ENCODE measurements at places on chromosomes 4 and X.

GRCh38 chr4:42708625-42709024 lies 51.7 kb upstream of the ATP8A1 start:
- no peak for DNase-seq

DNA sequence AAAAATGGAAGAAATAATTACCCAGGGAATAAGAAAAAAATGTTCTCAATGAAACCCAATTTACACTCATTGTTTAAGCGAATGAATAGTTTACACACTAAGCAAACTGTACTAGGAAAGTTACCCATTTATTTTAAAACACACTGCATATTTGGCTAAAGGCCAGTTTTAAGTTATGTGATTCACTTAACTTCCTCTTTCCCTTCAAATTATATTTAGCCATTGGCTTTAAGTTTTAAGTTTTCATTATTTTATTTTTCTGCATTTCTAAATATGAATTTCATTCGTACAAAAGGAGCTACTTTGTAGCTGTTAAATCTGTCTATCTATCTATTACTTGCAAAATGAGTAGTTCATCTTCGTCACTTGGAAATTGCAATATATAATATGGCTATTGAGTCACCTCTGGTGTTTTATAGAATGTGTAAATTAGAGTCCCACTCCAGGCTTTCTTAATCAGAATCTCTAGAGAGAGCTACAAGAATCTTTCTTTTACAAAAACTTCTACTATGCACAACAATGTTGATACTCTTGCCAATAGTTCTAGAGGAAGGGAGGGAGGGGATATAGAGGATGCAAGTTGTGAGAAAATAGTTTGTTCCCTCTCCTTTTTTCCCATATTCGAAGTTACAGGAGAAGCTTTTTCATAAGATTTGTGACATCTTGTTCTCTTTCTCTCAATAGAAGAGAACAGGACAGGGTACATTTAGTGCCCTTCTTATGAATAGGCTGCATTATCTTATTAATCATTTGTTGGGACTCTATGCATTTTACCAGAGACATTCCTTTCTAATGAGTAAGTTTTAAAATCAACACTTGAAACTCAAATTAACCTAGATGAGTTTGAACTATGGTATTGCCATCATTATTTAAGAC lies 41.8 kb downstream of the SULT1B1 start:
- no peak for DNase-seq

- DNase-seq = no peak
Measured at GRCh38 chrX:13535376-13536165, 33.8 kb upstream of the EGFL6 start.

GRCh38 chrX:130694983-130695382 lies 208.0 kb downstream of the ENOX2 start:
- no peak for DNase-seq

DNA sequence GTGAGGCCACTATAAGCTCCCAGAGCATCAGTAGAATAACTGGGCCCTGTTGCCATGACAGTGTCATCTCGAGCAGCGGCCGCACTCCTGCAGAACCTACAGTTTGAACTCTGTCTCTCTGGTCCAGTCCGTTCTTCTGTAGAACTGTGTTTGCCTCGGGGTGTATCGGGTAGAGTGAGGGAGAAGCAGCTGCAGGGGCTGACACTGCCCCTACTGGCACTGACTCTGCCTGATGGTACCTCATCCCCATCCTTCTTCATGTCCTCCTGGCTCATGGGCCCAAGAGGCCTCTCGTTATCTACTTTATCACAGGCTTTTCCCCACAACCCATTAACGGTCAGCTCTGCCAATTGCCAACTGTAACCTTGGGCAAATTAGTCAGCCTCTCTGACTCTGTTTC lies 96.5 kb downstream of the NPNT start:
- no peak for DNase-seq

DNA sequence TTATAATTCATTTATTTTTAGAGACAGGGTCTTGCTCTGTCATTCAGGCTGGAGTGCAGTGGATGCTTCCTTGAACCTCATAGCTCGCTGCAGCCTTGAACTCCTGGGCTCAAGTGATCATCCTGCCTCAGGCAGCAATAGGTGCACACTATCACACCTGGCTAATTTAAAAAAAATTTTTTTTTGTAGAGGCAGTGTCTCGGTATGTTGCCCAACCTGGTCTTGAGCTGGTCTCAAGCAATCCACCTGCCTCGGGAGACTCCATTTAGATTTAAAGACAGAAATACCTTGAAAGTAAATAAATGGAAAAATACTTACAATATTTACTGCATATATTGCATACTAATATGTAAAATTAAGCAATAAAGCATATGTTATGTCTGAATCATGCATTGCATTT lies 40.3 kb upstream of the MAB21L2 start:
- no peak for DNase-seq

GRCh38 chrX:78316265-78316664 lies 11.1 kb downstream of the CYSLTR1 start:
- no peak for DNase-seq

- no peak for DNase-seq
Measured at GRCh38 chr4:95118497-95118896, 360.7 kb downstream of the BMPR1B start.

DNA sequence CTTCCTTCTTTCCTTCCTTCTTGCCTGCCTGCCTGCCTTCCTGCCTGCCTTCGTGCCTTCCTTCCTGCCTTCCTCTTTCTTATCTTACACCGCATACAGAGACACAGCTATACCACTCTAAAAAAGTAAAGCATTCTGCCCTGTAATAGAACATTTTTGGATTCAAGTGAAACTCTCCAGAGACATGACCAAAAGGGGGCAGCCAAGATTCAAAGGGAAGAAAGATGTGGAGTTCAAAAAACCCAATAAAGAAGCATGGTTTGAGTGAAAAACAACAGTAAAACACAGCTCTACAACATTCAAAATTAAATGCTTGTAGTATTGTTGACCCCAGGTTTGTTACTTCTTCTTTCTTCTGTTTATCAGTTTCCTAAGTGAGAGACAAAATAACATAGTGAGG lies 914.9 kb upstream of the PCDH7 start:
- no peak for DNase-seq

- no peak for DNase-seq
Measured at GRCh38 chr4:110354460-110354859, 121.5 kb upstream of the ENPEP start.

- no peak for DNase-seq
Measured at GRCh38 chr4:142809559-142809958, 36.5 kb downstream of the INPP4B start.

DNA sequence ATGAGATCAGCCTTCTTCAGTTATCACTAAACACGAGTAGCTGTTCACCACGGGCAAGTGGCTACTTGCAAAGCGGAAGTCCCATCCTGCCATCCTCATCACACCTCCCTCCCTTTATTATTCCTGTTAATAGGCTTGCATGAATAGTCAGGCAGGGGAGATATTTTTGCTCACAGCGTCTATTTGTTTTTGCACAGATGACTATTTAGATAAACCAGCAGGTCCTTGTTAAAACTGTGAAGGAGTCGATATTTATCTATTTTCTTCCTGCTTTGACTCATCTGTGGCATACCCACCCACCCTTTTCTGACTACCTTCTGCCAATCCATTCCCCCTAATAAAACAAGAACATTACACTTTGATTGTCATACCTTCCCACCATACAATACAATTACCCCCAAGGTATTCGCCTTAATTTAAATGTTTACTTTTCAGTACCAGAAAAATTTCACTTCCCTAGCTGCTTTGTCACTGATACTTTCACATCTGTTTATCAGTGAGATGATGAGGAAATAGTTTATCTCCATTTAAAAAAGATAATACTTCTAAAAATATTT lies 96.6 kb upstream of the BANK1 start:
- peak; percentile 52 for DNase-seq

DNA sequence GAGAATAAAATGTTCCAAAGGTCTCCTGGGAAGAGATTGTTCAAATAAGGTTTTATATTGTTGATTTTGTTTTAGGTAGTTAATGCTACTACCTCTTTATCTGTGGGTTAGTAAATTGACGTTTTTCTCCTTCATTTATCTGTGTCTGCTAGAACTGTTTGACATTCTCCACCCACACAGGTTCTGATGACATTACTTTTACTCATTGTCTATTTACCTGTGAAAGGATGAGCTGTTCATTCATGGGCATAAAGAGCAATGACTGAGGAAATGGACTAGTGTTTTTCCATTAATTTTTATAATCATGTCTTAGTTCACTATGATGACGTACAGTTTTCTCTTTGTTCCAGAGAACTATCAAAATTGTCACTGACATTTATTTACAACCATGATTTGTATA lies 75.6 kb downstream of the CPE start:
- no peak for DNase-seq

DNA sequence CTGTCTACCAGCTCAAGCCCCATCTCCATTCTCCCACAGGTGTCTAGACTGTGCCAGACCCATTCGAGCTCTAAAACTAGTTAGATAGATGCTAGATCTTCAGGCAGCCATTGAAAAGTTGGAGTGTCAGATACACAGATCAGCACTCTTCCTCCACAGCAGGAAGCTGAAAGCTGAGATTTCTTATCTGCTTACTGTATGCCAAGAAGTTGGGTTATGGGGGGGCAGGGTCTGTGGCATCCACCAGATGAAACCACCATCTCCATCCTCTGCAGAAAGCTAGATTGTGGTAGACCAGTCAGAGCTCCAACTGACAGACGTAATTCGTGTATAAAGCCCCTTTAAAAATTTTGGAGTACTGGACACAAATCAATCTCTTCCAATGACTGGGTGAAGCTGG lies 54.8 kb downstream of the ADAM29 start:
- DNase-seq = no peak

- DNase-seq = no peak
Measured at GRCh38 chr4:141275834-141276233, 55.1 kb downstream of the ZNF330 start.

GRCh38 chr4:27020203-27020602 lies 159.6 kb downstream of the STIM2 start:
- DNase-seq = no peak

- no peak for DNase-seq
Measured at GRCh38 chr4:8112672-8113071, 45.9 kb downstream of the ABLIM2 start.

GRCh38 chr4:180281724-180282123 lies 1961.5 kb upstream of the TENM3 start:
- DNase-seq = no peak

GRCh38 chrX:73262991-73263390 lies 48.3 kb upstream of the NAP1L2 start:
- DNase-seq = no peak

GRCh38 chrX:153621949-153622598 lies 23.1 kb upstream of the CCNQ start:
- no peak for DNase-seq

GRCh38 chr4:76055016-76055415 lies 19.1 kb upstream of the CXCL11 start:
- no peak for DNase-seq
